Right renal pelvis (tissue), 4 donors: ENCODE measurements at places on chromosomes 16 and 17. TPM values are rescaled to one million over a fixed set of nuclear protein-coding genes. Genes with fewer than 3 reads are reported as not detected.

The ALOXE3 gene
- 0.04 TPM for polyA plus RNA-seq

GRCh38 chr17:20313891-20314290 is 153.4 kb downstream of the LGALS9B start:
- DNase-seq: no peak

The DNAH9 gene
- polyA plus RNA-seq: 4.6 TPM

The STX8 gene
- polyA plus RNA-seq: 66.9 TPM

The CCDC154 gene
- polyA plus RNA-seq: 3.5 TPM

DNA sequence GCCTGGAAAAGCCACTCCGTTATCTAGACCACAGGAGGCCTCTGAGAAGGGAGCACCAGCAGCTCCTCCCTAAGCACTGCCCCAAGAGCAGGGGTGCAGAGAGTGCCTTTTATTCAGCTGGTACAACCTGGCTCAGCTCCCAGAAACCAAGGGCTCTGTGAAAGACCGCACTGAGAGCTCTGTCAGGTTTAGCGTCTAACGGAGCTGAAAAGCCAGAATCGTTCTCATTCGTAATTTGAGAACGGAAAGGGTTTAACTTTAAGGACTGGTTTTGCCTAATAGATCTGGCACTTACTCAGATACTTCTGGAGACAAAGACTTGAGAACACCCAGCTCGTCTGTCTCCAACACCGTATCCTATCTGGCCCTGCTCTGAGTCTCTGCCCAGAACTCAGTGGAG is 13.5 kb downstream of the MPG start:
- no peak for DNase-seq
